ENCODE measurements at places on chromosomes 12 and 14. TPM values are rescaled to one million over a fixed set of nuclear protein-coding genes. Genes with fewer than 3 reads are reported as not detected.

DNA sequence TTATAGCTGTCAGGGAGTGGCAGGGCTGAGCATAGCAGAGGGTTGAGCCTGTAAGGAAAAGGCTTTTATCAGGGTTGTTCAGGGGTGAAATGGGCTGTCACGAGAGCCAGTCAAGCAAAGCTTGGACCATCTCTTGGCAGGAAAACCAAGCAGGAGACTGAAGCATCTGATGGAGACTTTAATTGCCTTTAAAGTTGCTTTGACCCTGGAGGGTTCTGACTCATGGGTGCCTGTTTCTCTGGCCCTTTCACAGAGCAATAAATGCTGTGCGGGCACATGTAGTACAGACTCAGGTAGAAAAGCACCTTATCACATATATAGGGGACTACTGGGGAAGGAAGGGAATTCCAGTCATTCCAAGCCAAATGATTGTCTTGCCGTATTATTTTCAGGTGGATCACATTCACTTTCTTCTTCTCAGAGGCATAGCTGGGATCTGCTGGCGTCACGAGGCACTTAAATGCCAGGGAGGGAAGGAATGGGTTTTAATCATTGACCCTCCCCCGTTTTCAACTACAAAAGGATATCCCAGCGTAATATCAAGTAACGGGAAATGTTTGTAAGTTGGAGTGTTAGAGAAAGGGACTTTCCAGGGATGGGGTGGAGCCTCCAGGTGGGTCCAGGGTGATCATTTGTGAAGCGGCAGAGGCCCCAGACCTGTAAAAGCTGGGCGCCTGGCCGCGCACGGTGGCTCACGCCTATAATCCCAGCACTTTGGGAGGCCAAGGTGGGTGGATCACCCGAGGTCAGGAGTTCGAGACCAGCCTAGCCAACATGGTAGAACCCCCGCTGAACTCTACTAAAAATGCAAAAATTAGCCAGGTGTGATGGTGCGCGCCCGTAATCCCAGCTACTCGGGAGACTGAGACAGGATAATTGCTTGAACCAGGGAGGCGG is 34.9 kb downstream of the PLEKHD1 start:
- DNase-seq = no peak

GRCh38 chr14:102998393-102998792 is 59.0 kb downstream of the CDC42BPB start:
- DNase-seq = no peak

DNA sequence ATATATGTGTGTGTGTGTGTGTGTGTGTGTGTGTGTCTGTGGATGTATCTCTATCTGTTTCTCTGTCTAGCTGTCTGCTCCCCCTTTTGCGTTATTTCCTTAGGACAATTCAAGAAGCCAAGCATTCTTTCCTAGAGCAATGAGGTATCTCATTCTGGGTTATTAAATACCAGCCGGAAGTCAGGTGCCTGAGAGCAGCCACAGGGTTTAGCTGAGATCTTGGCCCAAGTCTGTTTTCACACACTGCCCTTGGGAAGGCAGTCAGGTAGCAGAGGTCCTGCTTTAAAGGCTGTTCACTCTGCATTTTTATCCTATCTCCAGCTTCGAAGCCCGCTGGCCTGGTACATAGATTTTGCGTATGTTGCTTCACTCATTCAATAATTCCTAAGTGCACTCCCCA is 76.8 kb downstream of the TSPAN9 start:
- DNase-seq = no peak

DNA sequence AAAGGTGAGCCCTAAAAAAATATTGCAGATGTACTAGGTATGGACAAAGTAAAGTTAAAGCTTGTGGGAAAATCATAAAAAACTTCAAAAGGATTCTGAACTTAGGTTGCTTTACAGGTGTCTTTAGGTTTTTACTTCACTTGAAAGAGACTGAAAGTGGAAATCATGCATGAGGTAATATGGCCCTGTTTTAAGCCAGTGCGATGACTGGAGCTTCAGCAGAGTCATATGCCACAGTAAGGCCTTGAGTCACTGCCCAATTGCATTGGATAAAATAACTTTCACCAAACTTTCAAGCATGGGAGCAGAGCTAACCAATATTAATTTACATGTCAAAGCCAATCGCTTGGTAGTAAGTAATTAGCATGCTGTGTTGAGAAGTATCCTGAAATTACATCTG is 63.9 kb upstream of the TMEM260 start:
- no peak for DNase-seq

GRCh38 chr12:102343361-102344121 is 136.8 kb downstream of the IGF1 start:
- DNase-seq = no peak

DNA sequence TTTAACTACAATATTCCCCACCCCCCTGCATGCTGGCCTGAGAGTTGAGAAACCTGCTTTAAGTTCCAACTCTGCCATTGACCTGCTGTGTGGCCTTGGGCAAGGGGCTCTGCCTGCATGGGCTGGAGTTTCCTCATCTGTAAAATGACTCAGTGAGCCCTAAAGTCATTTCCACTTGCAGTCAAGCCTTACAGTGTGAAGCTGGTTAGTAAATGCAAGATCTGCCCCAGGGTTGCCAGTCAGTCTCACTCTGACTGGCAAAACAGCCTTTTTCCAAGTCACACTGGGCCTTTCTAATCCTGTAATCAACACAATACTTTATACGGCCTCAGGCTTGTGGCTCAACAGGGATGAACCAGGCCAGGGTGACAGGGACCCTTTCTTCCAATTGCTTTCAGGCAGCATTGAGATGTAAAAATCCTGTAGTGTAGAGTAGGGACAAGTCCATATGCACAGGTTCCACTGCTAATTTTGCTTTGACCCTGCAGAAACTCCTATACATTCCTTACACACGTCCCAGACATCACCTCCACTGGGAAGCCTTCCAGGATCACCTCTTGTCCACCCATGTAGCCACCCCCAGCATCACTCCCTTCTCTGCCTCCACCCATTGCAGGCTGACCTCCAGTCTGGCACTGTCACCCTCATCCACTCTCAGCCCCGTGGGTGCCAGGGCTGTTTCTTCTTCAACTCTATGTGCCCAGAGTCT is 42.6 kb upstream of the PRIMA1 start:
- DNase-seq = no peak

DNA sequence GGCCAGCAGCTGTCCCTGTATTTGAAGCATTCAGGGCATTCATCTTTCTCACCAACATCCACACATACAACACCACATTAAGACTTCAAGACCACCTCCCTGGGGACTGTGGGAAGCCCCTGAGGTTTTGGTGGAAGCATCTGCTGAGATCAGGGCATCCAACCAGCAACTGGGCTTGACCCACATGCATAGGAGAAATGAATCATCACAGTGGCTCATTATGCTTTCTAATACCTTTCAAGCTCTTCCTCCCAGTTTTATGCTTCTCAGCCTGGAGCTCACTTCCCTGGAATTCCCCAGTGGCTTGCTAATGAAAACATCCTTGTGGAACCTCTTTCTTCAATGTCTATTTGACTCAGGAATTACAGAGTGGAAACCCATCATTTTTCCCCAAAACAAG is 21.4 kb upstream of the CMKLR1 start:
- no peak for DNase-seq

DNA sequence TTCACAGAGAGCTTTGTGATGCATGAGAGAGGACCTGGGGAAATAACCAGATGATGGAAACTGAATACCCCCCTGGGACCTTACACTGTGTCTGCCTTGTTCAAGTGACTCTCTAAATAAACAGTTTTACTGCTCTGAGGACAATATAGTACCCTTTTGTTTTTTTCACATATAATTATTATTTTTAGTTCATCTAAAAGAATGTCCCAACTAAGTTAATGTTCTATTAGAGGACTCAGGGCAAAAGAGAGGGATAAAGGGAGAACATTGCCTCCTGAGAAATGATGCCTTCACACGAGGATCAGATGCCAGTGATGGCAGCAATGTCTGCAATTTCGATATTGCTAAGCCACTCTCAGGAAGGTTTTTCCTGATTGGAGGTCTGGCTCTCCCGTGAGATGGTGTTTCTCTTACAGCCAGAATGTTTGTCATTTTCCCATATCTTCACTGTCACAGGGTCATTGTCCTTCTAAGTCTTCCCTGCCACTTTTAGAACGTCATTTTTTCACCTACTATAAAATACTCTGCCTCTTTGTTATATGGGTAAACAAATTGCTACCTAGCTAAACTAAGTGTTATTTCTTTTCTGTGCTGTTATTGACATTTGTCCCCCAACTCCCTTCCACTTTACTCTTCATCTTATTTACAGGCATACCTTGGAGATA is 201.6 kb downstream of the RAD51B start:
- no peak for DNase-seq

The SLC7A8 gene
- total RNA-seq = 39.5 TPM

The KRT79 gene
- 8.9 TPM for total RNA-seq

The CLEC6A gene
- total RNA-seq = 0.98 TPM

The KRT83 gene
- total RNA-seq = not detected
